ENCODE measurements at places on chromosomes 5 and 9. TPM values are rescaled to one million over a fixed set of nuclear protein-coding genes. Genes with fewer than 3 reads are reported as not detected.

CDKN2B-AS1 gene
- total RNA-seq: 0.83 TPM

PTPDC1 gene
- 18.4 TPM for total RNA-seq

- no peak for DNase-seq
- no peaks in the 10 kb centered on the region for H3K27me3 ChIP-seq
- H3K4me1 ChIP-seq: no peaks in the 10 kb centered on the region
Observed at GRCh38 chr5:112628214-112628980, 109.3 kb upstream of the APC start.

WDR5 gene
- 20.7 TPM for total RNA-seq

TEX48 gene
- not detected for total RNA-seq

- peaks cover 74% of the 10 kb centered on the region for H3K36me3 ChIP-seq
- H3K27ac ChIP-seq: peak overlapping the region; percentile 36
- peaks cover 90% of the 10 kb centered on the region for H3K4me1 ChIP-seq
Observed at GRCh38 chr9:128887914-128888350, 6.0 kb downstream of the LRRC8A start.

BTNL9 gene
- total RNA-seq: 9.1 TPM

- H3K27me3 ChIP-seq: no peaks in the 10 kb centered on the region
- no peak overlapping the region for H3K4me3 ChIP-seq
- H3K36me3 ChIP-seq: no peaks in the 10 kb centered on the region
- no peak overlapping the region for H3K27ac ChIP-seq
Observed at GRCh38 chr5:138051441-138052296, 18.8 kb upstream of the FAM13B start.

SLC28A3 gene
- under 0.01 TPM for total RNA-seq

GRCh38 chr9:70639853-70640814 is 225.7 kb upstream of the KLF9 start:
- DNase-seq: no peak
- no peak overlapping the region for H3K27ac ChIP-seq
- no peaks in the 10 kb centered on the region for H3K27me3 ChIP-seq
- no peak overlapping the region for H3K4me3 ChIP-seq
- H3K36me3 ChIP-seq: no peaks in the 10 kb centered on the region

DNA sequence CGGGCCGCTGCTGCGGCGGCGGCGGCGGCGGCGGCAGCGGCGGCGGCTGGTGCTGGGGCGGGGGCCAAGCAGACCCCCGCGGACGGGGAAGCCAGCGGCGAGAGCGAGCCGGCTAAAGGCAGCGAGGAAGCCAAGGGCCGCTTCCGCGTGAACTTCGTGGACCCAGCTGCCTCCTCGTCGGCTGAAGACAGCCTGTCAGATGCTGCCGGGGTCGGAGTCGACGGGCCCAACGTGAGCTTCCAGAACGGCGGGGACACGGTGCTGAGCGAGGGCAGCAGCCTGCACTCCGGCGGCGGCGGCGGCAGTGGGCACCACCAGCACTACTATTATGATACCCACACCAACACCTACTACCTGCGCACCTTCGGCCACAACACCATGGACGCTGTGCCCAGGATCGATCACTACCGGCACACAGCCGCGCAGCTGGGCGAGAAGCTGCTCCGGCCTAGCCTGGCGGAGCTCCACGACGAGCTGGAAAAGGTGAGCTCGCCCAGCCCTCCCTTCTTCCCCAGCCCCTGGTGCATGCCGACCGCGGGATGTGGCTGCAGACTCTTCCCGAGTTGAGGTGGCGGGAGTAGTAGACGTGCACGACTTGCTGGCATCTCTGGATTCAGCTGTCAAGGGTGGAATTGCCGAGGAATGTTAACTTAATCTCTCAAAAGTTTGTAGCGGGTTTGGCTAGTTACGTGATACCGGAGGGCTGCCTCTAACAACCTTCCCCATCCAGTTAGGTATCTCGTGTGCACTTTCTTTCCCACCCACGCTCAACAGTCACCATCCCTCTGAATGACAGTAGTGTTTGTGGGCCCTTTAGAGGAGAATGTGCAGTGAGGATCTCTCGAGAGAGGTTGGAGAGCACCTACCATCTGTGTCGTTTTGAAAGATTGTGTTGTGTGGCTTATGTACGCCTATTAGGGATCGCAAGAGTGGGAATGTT is 932 bp downstream of the SLC12A2 start:
- no peaks in the 10 kb centered on the region for H3K27me3 ChIP-seq
- no peak for DNase-seq
- no peaks in the 10 kb centered on the region for H3K36me3 ChIP-seq
- H3K4me3 ChIP-seq: peak overlapping the region; percentile 94
- peaks cover 61% of the 10 kb centered on the region for H3K4me1 ChIP-seq

- DNase-seq: no peak
- H3K27me3 ChIP-seq: no peaks in the 10 kb centered on the region
- H3K4me1 ChIP-seq: no peaks in the 10 kb centered on the region
- H3K27ac ChIP-seq: no peak overlapping the region
- H3K36me3 ChIP-seq: no peaks in the 10 kb centered on the region
Observed at GRCh38 chr5:175025077-175025476, 300.7 kb downstream of the MSX2 start.

GRCh38 chr9:15077946-15078729 is 167.9 kb upstream of the FREM1 start:
- H3K4me3 ChIP-seq: no peak overlapping the region
- DNase-seq: no peak
- no peaks in the 10 kb centered on the region for H3K27me3 ChIP-seq
- no peaks in the 10 kb centered on the region for H3K4me1 ChIP-seq

SHOC1 gene
- total RNA-seq: not detected

- peak within 1 kb of the TSS; percentile 100 for H3K4me3 ChIP-seq
- peak within 1 kb of the TSS; percentile 89 for H3K27ac ChIP-seq
- no peaks in the 10 kb centered on the region for H3K27me3 ChIP-seq
- peaks cover 27% of the 10 kb centered on the region for H3K4me1 ChIP-seq
Observed at GRCh38 chr9:100352727-100353505, at the start of gene TEX10. Gene TEX10, minus strand, starts transcription at chr9:100352942. Its CDS starts 3,579 bp downstream, at chr9:100349363.

DNA sequence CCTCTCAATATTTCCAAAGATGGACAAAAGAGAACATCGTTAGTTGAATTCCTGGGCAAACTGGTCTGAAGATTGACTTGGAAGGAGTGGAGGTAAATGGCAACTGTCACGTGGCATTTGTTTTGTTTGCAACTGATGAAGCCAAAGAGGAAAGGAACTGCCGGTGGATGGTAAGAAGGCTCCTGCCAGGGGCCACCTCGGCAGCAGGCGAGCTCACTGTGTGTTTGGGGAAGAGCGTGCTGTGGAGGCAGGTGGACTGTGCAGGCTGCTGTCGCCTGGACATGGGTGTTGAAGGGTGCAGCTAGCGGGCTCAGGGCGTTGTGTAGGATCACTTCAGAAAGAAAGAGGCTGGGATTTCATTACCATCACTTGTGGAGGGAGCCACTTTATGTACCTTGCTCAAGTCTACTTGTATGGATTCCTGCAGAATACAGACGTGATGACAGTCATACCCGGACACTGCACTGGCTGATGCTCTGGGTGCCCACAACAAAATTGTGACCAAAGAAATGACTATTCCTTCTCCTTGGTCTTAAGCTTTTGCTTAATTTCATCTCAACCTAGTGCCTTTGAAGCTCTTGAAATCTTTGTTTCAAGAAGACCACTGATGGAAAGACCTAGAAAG is 72.7 kb downstream of the MAP1B start:
- H3K27ac ChIP-seq: peak overlapping the region; percentile 85
- H3K27me3 ChIP-seq: no peaks in the 10 kb centered on the region
- peaks cover 83% of the 10 kb centered on the region for H3K4me1 ChIP-seq
- no peak for DNase-seq
- H3K4me3 ChIP-seq: peak overlapping the region; percentile 41

DNA sequence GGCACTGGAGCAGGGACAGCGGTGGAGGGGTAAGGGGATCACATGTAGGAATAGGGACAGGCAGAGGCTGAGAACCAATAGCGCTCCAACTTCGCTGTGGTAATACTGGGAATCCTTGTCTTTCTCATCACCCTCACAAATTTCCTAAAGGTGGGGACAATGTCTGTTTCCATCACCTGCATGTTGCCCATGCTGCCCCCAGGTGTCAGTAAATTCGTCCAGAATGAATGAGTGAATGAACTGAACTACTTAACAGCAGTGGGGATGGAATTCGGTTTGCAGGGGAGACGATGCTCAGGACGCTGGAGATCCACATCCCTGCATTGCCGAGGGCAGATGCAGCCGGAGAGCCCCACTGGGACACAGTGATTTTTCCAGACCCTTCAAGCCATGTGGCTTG is 129.9 kb downstream of the PDZD2 start:
- H3K4me3 ChIP-seq: no peak overlapping the region
- no peaks in the 10 kb centered on the region for H3K27me3 ChIP-seq
- H3K4me1 ChIP-seq: no peaks in the 10 kb centered on the region
- H3K27ac ChIP-seq: no peak overlapping the region

DNA sequence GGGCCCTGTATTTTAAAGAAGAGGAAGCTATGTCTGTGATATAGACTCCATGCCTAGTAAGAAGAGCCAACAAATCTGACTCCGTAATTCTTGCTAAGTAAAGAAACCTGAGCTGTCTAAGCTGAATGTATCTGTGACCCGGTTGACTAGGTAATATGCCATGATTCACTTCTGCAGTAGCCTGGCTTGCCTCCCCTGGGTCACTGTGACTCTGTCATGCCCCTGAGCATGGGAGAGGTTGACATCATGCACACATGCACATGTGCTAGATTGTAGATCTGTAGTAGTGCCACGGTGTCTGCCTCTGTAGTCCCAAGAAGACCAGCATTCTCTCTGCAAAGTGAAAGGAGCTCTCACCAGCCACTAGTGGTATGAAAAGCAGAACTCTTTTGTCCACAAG is 9.1 kb downstream of the SLC22A5 start:
- H3K27ac ChIP-seq: no peak overlapping the region
- no peak for DNase-seq
- H3K27me3 ChIP-seq: no peaks in the 10 kb centered on the region
- no peak overlapping the region for H3K4me3 ChIP-seq
- no peaks in the 10 kb centered on the region for H3K36me3 ChIP-seq

- H3K4me3 ChIP-seq: no peak overlapping the region
- H3K27ac ChIP-seq: no peak overlapping the region
- DNase-seq: no peak
- no peaks in the 10 kb centered on the region for H3K27me3 ChIP-seq
Observed at GRCh38 chr9:78490231-78490630, 193.3 kb downstream of the PSAT1 start.

DNA sequence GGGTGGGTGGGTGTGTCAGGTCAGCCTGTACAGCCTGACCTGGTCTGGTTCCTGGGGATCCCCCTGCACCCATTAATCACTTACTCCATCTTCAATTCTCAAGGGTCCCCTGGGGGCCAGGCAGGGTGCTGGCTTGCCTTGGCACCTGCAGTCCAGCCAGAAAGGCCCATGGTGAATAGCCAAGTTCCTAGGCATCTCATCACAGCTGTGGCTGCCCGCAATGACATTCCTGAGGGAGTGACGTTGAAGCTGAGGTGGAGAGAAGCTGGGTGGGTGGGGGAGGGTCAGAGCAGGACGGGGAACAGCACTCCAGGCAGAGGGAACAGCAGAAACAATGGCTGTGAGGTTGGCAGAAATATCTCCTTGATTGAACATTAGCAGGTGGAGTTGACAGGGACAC is 10.6 kb downstream of the HMCN2 start:
- H3K27me3 ChIP-seq: no peaks in the 10 kb centered on the region
- peaks cover 25% of the 10 kb centered on the region for H3K4me1 ChIP-seq
- H3K27ac ChIP-seq: peak overlapping the region; percentile 58
- no peak overlapping the region for H3K4me3 ChIP-seq
- H3K36me3 ChIP-seq: no peaks in the 10 kb centered on the region
- no peak for DNase-seq

DNA sequence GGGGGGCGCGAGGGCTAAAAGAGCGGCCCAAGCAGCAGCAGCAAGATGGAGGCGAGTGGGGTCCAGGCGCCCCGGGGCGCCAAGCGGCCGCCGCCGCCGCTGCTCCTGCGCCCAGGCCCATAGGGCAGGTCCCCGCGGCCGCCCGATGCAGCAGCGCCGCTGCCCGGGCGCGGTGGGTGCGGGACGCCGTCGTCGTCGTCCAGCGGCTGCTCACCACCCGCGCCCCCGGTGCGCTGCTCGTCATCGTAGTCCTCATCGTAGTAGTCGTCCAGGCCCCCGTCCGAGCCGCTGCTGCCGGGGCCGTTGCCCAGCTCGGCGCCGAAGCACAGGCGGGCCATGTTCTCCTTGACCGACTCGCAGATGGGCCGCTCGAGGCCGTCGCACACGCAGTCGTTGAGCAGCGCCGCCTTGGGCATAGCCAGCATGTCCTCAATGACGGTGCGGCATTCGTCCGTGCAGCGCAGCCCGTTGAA is 1.5 kb downstream of the GAS1 start:
- H3K27ac ChIP-seq: peak overlapping the region; percentile 94
- H3K36me3 ChIP-seq: no peaks in the 10 kb centered on the region
- H3K27me3 ChIP-seq: no peaks in the 10 kb centered on the region
- peak overlapping the region; percentile 80 for H3K4me3 ChIP-seq
- no peak for DNase-seq

DNA sequence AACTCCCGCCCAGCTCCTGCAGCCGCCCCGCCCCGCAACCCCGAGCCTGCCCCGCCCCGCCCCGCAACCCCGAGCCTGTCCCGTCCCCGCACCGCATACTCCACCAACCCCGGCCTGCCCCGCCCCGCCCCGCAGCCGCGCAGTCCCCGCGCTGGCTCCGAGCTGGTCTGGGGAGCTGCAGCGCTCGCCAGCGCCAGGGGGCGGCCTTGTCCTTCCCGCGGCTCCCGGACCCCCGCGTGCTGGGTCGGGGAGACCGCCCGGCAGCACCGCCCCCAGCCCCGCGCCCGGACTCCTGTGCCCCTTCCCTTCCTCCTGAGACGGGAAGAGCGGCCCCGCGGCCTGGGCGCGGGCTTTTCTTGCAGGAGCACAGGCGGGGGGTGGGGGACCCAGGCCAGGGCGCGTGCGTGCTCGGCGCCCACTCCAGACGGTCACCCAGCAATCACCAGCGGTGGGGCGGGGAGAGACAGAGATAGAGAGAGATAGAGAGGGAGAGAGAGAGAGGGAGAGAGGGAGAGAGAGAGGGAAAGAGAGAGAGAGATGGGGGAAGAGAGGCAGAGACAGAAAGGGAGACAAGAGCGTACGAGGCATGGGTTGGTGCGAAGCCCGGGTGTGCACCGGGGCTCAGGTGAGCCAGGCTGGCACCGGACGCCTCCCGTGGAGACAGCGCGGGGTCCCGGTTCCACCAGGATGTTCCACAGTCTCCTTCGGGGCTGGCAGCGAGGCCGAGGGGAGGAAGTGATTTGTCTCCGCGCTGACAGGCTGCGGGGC is 14.7 kb upstream of the TMEM250 start:
- H3K27me3 ChIP-seq: peaks cover 95% of the 10 kb centered on the region
- no peak overlapping the region for H3K27ac ChIP-seq
- peaks cover 21% of the 10 kb centered on the region for H3K4me1 ChIP-seq
- peak overlapping the region; percentile 44 for H3K4me3 ChIP-seq
- DNase-seq: no peak

DNA sequence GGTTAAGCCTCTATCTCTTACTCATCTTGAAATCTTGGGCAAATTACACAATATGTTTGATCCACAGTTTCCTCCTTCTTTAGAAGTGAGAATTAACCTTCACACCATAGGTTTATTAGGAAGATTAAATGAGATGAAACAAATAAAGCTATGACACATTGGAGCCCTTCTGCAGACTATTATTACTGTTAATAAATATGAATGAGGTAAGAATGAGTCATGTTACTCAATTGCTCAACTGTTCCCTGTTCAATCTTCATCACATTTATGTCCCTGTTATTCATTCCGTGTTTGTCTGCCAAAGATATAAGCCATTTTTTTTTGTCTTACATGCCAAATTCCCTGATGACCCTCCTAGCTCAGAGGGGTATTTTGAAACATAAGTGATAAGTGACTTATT is 52.1 kb upstream of the PAPPA start:
- no peaks in the 10 kb centered on the region for H3K27me3 ChIP-seq
- no peaks in the 10 kb centered on the region for H3K4me1 ChIP-seq
- H3K4me3 ChIP-seq: no peak overlapping the region
- no peaks in the 10 kb centered on the region for H3K36me3 ChIP-seq
- DNase-seq: no peak
